ENCODE measurements at places on chromosomes 2 and 18.

- no peak for DNase-seq
Observed at GRCh38 chr2:28432362-28432761, 39.7 kb downstream of the FOSL2 start.

GRCh38 chr2:219433666-219434467 is 776 bp upstream of the SPEG start:
- peak; percentile 70 for DNase-seq

- DNase-seq: peak; percentile 9
Observed at GRCh38 chr2:177670791-177671535, 278.4 kb downstream of the AGPS start.

DNA sequence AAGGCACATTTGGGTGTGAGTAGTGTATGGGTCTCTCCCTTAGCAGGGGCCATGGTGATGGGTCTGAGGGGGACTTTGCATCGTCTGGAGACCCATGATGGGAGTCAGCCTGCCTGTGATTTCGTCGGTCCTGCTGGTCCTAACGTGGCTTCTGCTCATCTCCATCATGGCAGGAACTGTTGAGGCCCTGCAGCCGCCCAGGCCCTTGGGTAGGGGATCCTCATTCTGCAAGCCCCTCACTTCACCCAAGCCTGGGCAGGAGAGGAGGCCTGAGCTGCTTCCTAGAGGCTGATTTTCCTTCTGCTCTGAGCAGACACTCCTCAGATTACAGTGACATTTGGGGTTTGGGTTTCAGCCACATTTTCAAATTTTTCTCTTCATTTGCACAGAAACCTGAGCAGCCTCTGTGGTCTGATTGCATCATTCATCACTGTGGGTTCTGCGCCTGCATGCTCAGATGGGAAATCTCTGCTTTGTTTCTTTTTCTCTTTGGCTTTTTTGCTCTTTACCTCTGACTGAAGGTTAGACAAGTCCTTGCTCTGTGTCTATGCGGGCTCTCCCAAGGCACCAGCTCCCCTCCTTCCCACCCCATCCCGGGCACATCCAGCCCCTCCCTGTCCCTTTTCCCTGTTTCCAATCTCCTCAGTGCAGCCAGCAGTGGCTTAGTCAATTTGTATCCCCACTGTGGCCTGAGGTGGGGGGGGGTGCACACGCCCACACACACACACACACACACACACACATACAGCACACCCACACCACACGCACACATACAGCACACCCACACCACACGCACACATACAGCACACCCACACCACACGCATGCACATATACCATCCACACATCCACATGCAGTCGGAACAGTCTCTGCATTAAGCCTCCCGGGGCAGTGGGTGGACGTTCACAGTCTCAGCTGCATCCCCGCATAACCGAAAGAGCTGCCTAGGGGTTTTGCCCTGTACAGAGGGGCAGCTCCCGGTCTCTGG is 305.4 kb upstream of the HS6ST1 start:
- no peak for DNase-seq

- no peak for DNase-seq
Observed at GRCh38 chr18:10951631-10952544, 197.5 kb downstream of the PIEZO2 start.

- peak; percentile 40 for DNase-seq
Observed at GRCh38 chr2:168913495-168913894, 12.4 kb downstream of the G6PC2 start.

DNA sequence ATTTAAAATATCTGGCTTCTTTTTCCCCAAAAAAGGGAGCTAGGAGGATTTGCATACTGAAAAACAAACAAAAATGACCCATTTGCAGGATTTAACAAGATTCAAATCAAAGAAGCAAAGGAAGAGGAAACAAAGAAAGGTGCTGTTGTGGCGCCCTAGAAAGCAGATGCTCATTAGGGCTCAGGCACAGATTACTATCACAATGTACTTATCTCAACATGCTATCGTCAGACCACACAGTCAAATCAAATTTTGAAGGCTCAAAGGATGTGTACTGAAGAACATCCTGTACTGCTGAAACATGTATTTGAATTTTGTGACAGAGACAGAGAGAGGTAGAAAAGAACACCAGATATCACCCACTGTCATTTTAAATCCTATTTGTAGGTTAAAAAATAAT is 10.9 kb downstream of the RBMS1 start:
- no peak for DNase-seq

- peak; percentile 68 for DNase-seq
Observed at GRCh38 chr2:215917953-215918620, 95.3 kb downstream of the MREG start.

DNA sequence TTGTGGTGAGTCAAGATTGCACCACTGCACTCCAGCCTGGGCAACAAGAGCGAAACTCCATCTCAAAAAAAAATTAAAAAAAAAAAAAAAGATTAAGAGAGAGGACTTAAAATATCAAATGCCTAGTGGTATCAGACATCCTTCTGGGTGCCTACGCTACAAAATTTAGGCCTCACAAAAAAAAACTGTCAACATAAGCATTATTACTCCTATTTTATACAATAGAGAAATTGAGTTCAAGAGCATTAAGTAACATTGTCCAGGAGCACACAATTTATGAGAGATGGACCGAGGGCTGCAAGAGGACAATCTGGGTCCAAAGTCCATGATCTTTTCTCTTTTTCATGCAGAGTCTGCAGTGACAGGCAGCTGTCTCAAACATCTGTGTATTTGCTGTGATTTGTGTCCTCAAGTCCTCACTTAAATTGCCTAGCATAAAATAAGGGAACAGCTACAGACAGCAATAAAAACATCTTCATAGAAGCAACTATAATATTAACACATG is 62.4 kb downstream of the OSR1 start:
- no peak for DNase-seq

DNA sequence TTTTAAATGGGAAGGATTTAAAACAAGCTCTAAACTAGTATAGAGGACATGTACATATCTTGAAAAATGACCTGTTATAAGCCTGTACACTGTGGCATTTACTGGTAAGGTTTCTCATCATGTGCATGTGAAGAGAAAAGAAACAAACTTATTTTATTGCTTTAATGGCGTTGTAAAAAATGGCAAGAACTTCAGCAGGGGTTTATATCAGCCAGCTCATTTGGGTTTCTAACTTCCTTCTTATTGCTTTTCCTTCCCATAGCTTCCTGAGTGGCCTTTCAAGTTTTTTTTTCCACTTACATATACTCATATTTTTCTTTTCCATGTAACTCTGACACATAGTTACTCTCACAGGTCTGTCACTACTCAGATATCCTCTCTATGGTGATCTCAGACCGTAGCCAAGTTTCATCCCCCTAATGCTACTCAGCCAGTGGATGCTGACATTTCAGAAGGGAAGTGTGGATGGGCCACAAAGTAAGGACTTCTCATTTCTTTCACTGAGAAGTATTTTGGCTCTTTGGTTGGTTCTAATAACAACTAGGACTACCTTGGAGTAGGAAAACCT is 198.2 kb downstream of the PARD3B start:
- no peak for DNase-seq

- no peak for DNase-seq
Observed at GRCh38 chr18:6814882-6815425, 85.4 kb downstream of the ARHGAP28 start.

DNA sequence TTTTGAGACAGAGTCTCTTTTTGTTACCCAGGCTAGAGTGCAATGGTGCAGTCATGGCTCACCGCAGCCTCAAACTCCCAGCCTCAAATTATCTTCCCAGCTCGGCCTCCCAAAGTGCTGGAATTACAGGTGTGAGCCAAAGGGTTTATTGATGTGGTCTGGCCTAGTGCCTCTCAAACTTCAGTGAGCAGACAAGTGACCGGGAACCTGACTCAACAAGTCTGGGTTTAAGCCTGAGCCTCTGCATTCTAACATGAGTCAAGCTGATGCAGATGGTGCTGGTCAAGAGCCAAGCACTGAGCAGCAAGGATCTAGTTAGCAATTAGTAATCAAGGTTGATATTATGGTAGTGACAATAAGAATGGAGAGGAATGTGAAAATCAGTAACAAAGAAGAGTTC is 21.3 kb downstream of the CDK15 start:
- no peak for DNase-seq

- DNase-seq: no peak
Observed at GRCh38 chr2:215431778-215432758, 3.8 kb downstream of the FN1 start.

Data from NCI-H69 (cell line).